MG63 (cell line): ENCODE measurements at places on chromosomes 16 and 17. TPM values are rescaled to one million over a fixed set of nuclear protein-coding genes. Genes with fewer than 3 reads are reported as not detected.

Gene CSH2
- not detected in 2 replicates for total RNA-seq

Gene C16orf86
- not detected in 2 replicates for total RNA-seq

Gene CDK12
- total RNA-seq: 19.7 and 34.0 TPM in 2 replicates

Gene HNF1B
- not detected in 2 replicates for total RNA-seq

Gene C17orf78
- not detected in 2 replicates for total RNA-seq

DNA sequence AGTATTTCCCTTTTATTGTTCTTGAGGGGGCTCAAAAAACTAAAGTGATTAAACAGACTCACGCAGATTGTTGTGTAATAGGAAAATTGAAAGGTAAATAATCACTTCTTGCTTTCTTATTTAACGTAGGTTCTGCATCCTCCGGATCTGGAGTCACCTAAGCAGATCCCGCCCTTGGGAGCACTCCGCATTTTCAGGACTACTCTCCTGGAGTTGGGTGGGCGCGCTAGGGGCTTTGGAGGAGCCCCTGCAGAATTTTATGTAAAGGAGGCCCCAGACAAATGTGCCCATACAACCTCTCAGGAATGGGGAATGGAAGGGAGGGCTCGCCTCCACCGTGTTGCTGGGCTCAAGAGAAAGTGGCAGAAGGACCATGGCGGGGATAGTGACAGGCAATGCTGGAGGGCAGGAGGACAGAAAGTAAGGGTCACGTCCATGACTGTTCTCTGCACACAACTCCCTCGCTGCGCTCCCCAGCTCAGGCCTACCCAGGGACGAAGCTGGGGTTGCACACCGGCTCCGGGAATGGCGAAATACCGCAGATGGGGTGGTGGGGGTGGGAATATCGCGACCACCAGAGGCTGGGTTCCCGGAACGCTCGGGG, 8.3 kb downstream of the MT2A start:
- DNase-seq: no peak

DNA sequence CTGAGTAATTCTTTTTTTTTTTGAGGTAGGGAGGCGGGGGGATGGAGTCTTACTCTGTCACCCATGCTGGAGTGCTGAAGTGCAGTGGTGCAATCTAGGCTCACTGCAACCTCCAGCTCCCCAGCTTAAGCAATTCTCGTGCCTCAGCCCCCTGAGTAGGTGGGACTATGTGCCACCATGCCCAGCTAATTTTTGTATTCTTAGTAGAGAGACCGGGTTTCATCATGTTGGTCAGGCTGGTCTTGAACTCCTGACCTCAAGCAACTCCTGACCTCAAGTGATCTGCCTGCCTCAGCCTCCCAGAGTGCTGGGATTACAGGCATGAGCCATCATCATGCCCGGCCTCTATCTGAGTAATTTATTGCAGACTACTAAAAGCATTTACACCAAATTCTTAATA, 19.4 kb downstream of the KPNB1 start:
- DNase-seq: no peak

GRCh38 chr17:78159575-78160158, 8.7 kb upstream of the SYNGR2 start:
- no peak for DNase-seq

DNA sequence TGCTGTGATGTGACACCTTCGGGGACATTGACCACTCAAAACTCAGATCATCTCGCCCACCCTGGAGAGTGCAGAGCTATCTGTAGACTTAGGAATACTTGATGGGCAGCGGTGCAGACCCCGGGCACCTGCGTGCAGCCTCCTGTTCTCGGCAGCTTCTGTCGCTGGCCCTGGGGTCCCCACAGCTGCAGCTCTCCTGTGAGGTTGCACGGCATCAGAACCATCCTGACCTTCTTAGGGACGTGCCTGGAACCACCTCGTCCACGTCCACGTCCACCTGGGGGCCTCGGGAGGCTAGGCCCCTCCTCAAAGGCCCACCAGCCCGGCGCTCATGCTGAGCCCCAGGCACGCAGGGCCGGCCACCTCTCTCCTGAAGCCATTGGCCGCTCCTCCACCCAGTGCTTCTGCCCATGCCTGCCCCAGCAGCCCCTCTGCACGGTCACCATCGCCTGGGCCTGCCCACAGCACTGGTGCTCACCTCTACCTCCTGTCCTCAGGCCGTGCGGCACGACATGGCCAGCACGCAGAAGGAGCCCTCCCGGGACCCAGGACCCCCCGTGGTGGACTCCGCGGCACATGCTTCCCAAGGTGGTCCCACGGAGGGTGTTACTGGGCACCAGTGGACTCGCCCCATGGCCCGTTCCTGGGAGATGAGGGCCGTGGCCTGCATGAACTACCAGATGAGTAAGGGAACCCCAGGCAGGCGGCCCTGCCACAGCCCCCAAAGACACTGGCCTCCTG, 2.3 kb upstream of the WFIKKN1 start:
- DNase-seq: no peak

DNA sequence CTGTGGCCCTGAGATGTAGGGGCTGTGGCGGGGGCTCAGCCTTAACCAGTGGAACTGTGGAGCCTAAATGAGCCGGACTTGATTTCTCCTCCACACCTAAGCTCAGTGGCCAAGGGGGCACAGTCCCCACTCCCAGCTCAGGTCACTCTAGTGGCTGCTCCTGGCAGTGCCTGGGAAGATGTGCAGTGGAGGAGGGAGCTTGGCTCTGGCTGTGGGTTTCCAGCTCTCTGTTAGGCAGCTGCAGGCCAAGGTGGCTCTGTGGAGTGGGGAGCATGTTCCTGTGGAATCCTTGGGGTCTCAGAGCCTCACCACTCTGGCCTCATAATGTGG, 76.3 kb downstream of the AMFR start:
- DNase-seq: no peak

GRCh38 chr16:35564148-35564547, 2104.7 kb downstream of the TP53TG3F start:
- no peak for DNase-seq

- no peak for DNase-seq
These were observed 228.8 kb upstream of the EEF2KMT start for GRCh38 chr16:5326395-5326794.

- DNase-seq: peak; percentile 27
These were observed 68.1 kb downstream of the COG7 start for GRCh38 chr16:23384878-23385277.

DNA sequence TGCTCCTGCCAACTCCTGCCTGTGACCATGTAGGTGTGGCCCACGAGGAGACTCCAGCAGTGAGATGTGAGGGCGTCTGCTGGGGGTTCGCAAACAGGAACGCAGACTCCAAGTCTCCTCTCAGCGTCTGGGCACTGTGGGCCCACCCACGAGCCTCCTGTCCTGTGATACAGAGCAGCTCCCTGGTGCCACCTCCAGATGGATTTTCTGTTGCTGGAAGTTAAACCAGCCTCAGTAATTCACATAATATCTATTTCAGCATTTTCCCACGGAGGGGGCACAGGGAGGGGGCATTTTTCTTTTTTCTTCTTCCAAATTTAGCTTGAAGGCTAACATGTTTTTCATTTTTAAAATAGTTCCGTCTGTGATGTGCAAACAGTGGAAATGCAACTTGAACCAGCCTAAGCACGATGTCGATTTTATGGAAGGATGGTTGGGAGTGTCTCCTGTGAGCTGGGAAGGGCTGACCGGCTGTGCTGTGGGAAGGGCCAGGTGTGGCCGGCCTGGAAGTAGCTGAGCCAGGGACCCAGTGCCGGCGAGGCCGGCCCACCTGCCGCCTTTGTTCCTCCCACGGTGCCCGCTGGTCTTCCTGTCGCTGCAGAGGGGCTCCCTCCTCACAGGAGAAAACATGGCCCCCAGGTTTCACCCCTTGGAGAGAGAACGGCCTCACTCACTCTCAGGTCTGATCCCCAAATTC, 3.9 kb upstream of the RAB40B start:
- no peak for DNase-seq

DNA sequence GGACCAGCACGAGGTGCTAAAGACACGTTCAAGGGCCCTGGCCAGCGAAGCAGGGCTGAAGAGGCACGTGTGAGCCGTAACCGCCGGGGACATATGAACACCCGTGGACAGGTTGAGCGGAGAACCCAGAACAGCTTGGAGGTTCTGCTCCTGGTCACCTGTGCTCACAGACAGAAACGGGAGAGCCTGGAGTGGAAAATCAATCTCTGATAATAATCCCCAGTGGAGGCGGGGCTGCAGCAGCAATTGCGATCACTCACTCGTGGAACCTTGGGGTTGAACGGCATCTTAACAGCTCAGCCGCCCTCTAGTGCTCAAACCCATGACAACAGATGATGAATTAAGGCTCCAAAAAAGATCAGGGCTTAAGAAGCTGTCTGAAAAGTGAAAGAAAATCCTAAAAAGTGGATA, 25.6 kb downstream of the WIPI1 start:
- no peak for DNase-seq

- DNase-seq: peak; percentile 63
These were observed 428 bp downstream of the SGSM2 start for GRCh38 chr17:2337544-2338314.

DNA sequence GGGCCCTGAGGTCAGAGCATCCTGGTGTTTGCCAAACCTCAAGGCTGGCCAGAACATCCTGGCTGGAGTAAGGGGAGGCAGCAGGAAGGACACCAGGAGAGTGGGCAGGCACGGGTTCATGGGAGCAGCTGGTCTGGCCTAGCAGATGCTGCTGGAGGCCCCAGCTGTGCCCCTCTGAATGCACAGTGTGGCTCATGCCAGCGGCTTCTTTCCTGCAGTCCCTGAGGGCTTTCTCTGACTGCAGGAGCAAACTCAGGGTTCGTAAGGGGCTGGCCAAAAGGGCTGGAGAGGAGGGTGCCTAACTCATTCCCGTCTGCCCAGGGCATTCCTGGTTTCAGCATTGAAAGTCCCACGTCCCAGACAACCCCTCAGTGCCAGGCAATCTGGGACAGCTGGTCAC, 78.7 kb downstream of the ZDHHC7 start:
- peak; percentile 61 for DNase-seq

DNA sequence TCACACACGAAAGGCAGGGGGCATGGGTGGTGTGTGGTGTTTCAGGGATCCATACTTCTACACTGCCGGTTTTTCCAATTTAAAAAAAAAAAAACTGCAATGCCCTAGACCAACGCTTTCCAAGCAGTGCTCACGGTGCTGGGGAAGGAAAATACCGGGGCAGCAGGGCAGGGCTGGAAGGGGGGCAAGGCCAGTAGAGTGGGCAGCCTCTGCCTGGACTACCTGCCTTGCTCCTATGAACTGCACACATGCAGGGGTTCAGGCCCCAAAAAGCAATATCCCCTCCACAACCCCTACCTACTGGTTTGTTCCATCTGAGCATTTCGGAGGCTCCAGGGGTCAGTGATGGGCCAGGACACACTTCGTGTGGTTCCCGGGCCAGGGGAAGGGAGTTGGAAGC, 29.4 kb downstream of the RPH3AL start:
- no peak for DNase-seq

GRCh38 chr17:17190188-17190587, 15.9 kb downstream of the PLD6 start:
- DNase-seq: no peak

DNA sequence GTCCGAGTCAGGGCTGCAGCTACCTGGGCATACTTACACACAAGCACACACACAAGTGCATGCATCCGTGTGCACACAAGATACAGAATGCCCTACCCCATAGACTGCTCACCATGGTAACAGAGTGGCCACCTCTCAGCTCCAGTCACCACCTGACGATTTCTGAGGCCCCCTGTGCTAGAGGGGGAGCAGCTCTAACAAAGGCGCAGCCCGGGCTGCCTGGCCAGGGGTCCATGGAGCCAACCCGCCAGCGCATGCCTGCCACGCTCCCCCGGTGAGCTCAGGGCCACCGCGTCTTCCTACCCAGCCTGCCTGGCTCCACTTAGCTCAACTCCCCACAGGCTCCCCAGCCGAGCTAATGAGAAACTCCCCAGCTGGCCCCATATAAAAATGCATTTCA, 75.5 kb downstream of the ZNF423 start:
- no peak for DNase-seq
